Activated gamma-delta T cell (primary cell): ENCODE measurements at places on chromosomes 2 and 18.

GRCh38 chr2:83017366-83018090 lies 1441.6 kb downstream of the SUCLG1 start:
- no peak for DNase-seq

DNA sequence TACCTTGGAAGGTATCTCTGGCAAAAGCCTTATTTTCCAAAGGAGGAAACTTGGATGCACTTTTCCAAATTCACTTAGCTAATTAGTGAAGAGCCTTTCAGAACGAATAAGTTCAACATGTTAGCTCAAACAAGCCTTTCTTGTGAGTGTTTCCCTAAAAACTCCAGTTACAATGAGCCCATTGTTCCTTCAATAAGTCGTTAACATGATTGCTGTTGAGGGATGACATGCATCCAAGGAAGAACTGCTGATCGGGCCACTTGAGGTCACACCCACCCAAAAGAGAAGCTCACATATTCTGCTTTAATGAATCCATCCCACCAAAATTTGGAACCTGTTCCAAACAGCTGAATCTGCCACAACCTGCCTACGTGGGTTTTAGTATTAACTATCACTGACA lies 48.1 kb upstream of the SLC35G4 start:
- no peak for DNase-seq

- DNase-seq = no peak
These were observed 34.5 kb downstream of the PIK3C3 start for GRCh38 chr18:41989508-41989907.

DNA sequence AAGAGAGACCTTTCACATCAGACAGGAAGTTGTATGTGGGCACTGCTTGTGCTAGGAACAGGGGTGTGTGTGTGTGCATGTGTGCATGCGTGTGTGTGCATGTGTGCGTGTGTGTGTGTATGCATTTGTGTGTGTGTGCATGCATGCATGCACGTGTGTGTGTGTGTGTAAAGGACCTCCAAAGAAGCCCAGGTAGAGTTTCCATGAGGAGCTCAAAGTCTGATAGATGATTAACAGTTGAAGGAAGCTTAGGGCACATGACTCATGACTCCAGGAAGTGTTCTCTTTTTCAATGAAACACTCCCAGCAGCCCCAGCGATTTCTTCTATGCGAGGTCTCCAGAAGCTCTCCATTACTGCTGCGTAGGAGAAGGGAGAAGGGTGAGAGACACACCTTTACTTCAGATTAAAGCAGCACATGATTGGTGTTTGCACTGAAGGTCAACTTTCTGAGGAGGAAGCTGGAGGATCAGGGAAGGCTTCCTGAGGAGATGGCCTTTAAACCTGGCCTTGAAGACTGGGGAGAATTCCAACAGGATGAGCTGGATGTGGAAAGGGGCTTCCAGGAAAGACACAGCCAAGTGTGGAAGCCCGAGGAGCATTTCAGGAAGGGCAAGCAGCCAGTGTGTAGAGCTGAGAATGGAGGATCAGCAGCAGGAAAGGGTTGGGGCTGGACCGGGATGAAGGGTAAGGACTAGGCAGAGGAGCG lies 77.7 kb downstream of the SMAD4 start:
- DNase-seq = no peak

- DNase-seq = no peak
These were observed 101.7 kb downstream of the NRP2 start for GRCh38 chr2:205783872-205784499.

DNA sequence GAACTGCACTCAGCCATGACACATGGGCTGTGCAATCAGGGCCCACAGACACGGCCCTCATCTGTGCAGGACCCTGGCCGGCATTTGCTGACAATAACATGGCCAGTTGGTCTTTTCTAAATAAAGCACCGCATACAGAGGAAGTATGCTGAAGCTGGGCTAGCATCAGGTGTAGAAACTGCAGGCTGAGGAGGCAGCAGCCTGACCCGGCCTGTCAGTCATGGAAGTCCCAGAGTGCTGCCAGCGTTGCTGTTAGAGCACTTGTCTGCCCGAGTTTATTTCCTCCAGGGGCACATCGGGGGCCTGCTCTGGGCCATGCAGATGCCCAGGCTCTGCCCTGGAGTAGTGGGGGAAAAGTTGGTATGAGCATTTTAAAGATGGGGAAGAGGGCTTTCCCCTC lies 4.1 kb upstream of the PTPN18 start:
- no peak for DNase-seq

DNA sequence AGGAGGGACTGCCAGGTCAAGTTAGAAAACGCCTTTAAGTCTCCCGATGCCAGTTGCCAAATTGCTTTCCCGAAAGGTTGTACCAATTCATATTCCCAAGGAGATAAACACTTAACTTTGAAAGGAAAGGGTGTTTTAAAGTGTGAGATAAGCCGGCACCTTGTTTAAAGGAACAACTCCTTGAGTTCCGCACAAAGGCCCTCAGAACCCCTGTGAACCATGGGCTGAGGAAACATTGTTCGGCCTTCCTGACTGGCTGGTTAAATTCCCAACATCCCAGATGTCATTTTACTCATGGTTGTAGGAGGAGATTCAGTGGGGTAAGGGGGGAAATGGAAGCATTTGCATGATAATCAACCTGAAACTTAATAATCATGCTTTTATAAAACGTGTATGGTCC lies 126.6 kb downstream of the BCL11A start:
- no peak for DNase-seq

GRCh38 chr2:224973112-224974016 lies 68.9 kb downstream of the DOCK10 start:
- no peak for DNase-seq

DNA sequence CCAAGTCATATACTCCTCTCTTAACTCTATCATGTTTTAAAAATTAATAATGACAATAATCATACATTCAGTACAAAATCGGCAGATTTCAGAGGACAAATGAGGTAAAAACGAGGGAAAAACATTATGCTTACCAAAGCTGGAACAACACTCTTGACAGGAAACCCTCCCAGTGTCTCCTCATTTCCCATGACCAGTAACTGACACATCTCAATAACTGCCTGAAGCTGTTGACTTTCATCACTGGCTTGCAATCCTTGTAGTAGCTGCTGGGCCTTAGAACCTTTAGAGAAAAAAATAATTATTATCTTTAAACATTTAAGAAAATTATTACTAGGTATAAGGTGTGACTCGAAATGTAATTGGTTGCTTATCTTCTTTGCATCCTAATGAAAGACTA lies 103.6 kb downstream of the TRIP12 start:
- no peak for DNase-seq

DNA sequence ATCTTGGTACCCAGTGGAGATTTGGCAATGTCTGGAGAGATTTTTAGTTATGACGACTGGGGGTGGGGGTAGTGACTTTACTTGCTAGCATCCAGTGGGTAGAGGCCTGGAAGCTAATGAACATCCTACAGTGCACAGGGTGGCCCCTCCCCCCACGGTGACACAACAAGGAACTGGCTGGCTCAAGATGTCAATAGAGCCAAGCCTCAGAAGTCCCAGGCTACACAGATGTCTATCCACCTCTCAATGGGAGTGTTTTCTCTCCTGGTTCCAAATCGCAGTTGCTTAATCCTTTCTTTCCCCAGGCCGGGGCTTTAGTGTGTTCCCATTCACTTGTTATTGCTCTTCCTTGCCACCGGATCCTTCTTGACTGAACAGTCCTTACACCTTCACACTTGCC lies 9.3 kb upstream of the CCBE1 start:
- no peak for DNase-seq

DNA sequence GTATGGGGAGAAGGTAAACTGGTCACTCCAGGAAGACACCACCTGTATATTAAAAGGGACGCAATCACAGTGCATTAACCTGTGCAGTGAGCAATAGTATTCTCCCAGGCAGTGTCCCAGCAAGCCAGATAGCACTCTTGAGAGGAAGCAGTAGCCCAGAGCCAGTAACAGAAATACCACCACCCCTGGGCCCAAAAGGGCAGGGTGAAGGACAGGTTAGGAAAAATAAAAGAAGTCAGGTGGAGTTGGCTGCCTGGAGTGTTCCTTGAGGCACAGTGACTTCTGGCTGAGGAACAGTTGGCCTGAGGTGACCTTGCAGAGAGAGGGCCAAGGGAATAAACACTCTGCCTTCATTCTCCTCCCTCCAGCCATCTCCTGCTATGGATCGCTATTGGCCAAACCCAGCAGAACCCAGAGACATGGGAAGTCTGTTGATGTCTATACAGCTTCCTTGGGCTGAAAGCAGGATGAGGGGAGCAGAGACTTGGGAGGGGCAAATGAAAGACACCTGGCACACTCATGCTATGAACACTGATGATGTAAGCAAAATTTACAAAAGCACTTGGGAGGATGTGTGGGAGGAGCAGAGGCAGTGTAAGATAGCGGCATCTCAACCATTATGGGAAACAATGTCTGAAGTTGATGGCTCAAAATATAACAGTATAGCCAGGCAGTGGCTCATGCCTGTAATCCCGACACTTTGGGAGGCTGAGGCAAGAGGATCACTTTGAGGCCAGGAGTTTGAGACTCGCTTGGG lies 7.5 kb downstream of the C18orf32 start:
- DNase-seq = no peak

GRCh38 chr2:158407031-158407430 lies 49.5 kb downstream of the CCDC148 start:
- DNase-seq = no peak

GRCh38 chr2:111982822-111983221 lies 72.2 kb upstream of the TMEM87B start:
- no peak for DNase-seq

- DNase-seq = no peak
These were observed 82.1 kb upstream of the CYRIA start for GRCh38 chr2:16747689-16748088.

- DNase-seq = no peak
These were observed 48.0 kb upstream of the LPIN2 start for GRCh38 chr18:3060667-3061580.

DNA sequence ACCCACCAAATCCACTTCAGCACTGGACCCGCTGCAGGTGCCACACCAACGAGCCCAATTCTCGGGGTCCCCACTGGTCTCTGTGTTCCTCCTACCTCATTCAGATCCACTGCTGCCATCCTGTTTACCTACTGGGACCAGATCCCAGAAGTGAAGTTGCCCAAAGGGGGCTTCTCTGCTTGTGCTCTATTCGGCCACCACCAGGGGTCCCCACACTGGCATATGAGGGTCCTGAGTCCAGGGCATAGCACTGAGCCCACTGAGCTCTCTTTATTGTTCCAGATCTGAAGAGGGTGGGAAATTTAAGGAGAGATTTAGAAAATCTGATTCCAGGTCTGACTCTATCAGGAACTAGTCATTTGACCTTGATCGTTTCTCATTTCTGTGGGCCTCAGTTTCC lies 2.4 kb downstream of the GPR45 start:
- no peak for DNase-seq

GRCh38 chr2:11786592-11786991 lies 40.2 kb downstream of the LPIN1 start:
- DNase-seq = no peak

DNA sequence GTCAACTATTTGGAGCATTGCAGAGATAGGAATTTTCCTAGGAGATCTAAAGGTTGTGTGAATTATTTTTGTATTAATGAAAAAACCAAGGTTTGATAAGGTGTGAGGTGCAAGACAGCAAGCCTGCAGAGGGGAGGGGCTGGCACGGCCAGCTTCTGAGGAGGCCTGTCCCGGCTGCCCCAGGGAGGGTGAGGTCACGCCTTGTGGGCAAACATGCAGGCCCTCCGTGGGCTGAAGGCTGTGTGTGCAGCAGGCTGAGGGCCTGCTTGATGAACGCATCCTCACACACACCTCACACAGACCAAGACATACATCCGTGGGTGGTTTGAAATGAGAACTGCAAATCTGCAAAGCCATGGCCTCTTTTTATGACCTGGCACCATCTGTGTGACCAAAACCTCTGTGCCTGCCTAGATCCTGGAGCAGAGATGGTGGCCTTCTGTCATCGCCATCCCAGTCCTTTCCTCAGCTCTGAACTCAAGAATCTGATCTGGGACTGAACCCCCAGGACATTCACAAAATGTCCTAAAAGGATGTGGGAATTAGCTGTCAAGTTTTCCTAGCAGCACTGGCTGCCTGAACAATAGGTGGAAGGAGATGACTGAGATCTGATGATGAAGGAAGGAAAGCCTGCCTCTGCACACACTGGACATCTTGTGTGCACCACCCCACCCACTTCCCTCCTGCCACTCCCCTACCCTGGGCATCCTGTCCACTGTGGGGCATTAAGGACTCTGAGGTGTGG lies 102.4 kb upstream of the MGAT4A start:
- no peak for DNase-seq

GRCh38 chr2:232242316-232242715 lies 136.2 kb upstream of the ALPP start:
- DNase-seq = no peak

GRCh38 chr18:965921-966758 lies 61.5 kb downstream of the ADCYAP1 start:
- DNase-seq = no peak

GRCh38 chr2:222506230-222506935 lies 82.0 kb downstream of the SGPP2 start:
- no peak for DNase-seq

GRCh38 chr2:78416625-78417300 lies 608.7 kb upstream of the REG3G start:
- DNase-seq = no peak

- no peak for DNase-seq
These were observed 41.4 kb downstream of the SGPP2 start for GRCh38 chr2:222465746-222466145.

GRCh38 chr2:29966266-29966665 lies 44.9 kb upstream of the ALK start:
- DNase-seq = no peak

DNA sequence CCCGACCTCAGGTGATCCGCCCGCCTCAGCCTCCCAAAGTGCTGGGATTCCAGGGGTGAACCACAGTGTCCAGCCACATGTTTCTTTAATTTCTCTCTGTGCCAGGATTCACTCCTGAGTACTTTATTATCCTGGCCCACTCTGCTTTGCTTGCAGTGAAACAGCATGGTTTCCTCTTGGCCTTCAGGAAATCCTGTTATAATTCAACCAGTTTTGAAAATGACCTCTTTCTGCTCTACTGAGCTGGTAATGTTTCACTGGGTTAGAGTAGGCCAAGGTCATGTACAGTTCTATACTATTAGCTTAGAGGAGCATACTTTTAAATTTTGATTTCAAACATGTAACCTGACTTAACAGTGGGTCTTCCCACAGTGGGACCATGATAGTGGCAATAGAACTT lies 90.6 kb upstream of the PELI1 start:
- DNase-seq = no peak

GRCh38 chr2:68344031-68344430 lies 21.1 kb upstream of the PLEK start:
- no peak for DNase-seq

DNA sequence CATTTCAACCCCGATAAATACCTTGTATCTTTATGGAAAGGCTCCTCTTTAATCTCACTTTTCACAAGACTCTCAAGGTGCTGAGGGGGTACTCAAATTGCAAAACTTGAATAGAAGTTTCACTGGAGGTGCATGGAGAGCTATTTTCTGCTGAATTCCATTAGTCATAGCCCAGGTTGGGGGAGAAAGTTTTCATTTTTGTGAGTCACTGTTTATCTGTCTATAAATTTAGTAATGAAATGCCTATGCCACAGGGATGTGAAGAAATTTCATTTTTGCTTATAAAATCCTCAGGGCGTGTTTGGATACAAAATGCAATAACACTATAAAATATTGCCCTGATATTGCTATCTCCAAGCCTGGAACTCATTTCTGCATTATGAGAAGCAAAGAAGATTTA lies 346.3 kb downstream of the LRATD1 start:
- no peak for DNase-seq
